ENCODE measurements at places on chromosomes 13 and 19.

DNA sequence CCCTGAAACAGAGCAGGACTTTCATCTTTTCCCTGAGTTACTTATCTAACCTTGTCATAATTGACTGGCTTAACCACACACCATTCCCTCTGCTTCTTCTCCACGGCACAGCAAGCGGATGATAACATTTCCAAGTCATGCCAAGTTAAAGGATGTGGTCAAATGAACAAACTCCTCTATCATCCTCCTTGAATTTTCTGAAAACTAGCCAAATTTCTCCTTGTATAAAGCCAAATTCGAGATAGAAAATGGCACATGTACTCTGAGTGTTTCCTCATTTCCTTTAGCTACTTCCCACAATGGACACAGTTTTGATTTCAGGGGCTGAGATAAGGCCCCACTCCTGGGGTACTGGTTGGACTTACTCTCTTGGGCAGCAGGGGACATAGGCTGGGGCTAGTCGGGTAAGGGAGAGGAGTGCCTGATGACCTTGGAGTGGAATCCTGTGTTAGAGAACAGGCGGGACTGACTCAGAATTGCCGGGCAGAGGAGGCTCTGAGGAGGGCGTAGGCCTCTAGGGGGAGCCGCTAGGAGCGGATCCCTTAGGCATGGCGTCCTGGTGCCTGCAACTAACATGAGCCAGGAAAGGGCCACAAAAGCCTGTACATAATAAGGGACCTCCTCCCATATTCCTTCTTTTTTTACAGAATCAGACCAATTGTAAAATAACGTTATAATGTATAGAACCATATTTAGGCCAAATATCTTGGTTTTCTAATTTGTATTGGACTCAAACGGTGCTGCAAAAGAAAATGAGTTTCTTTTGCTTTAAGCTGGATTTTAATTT, 20.3 kb upstream of the TMTC4 start:
- DNase-seq = peak; percentile 68

DNA sequence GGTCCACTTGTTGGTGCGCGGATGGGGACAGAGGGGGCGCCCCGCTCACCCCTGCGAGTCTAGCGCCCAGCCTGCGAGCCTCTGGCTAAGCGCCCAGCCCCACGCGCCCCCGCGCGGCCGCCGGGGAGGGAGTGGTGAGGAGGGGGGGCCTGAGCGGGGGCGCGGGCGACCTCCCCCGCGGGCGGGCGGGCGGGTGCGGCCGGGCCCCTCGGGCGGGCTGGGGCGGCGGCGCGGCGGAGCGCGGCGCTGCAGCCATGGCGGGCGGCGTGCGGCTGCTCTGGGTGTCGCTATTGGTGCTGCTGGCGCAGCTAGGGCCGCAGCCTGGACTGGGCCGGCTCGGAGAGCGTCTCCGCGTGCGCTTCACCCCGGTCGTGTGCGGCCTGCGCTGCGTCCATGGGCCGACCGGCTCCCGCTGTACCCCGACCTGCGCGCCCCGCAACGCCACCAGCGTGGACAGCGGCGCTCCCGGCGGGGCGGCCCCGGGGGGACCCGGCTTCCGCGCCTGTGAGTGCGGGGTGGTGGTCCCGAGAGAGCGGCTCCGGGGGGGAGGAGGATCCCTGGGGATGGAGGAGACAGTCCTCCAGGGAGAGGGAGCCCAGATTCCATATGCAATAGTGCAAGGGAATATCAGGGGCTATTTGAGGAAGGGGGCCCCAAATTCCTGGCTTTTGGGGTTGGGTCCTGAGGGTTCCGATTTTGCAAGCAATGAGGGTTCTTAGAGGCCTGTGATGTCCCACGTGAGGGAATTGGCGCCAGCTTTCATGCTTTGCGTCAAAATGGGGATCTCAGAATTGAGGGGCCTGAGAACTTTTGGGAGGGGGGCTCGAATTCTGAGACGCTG, at the start of gene LTBP4:
TSS of gene LTBP4 (plus strand) at position 236 of the 841 bp plus-strand sequence. CDS start at position 255, 19 bp downstream.
- no peak for DNase-seq

DNA sequence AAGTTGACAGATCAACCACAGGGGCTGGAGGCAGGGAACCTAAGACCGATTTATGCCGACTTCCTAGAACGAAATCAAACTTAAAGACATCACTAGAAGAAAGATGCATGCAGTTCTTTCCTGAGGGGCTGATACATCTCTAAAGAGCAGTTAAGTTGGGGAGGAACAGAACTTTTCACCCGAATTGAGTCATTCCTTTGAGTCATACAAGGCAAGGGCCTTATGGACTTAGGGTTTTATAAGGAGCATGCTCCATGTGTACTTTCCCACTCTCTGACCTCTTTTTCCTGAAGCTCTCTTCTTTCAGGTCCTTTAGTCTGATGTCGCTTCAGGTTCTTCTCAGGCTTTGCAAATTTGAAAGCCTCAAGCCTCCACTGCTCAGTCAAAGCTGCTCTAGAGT, 7.9 kb upstream of the FBXL3 start:
- no peak for DNase-seq

- DNase-seq = no peak
Observed at GRCh38 chr13:76886005-76886291, 257 bp downstream of the KCTD12 start.

DNA sequence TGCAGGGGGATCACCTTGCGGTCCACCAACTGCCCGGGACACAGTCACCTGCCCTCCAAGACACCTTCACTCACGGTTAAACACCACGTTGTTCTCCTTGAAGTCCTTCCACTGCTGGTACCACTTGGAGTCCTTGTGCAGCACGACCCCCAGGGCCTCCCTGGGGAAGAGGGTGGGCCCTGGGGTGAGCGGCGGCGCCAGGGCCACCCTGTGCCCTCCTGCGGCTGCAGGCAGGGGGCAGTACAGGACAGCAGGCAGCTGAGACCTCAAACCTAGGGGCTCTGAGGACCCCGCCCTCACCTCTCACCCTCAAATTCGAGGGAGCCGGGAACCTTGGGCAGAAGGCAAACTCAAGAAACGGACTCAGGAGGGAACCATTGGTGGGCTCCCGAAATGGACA, 7.5 kb upstream of the CTXN1 start:
- no peak for DNase-seq

DNA sequence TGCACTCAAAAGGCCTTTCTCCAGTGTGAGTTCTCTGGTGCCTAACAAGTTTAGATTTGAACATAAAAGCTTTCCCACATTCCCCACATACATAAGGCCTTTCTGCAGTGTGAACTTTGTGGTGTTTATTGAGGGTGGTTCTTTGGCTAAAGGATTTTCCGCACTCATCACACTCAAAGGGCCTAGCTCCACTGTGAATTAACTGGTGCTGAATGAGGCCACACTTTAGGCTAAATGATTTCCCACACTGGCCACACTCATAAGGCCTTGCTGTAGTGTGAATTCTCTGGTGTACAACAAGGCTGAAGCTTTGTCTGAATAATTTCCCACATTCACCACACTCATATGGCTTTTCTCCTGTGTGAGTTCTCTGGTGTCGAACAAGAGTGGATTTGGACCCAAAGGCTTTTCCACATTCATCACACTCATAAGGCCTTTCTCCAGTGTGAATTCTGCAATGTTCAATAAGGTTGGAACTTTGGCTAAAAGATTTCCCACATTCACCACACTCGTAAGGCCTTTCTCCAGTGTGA, 6.2 kb downstream of the ZNF416 start:
- no peak for DNase-seq

DNA sequence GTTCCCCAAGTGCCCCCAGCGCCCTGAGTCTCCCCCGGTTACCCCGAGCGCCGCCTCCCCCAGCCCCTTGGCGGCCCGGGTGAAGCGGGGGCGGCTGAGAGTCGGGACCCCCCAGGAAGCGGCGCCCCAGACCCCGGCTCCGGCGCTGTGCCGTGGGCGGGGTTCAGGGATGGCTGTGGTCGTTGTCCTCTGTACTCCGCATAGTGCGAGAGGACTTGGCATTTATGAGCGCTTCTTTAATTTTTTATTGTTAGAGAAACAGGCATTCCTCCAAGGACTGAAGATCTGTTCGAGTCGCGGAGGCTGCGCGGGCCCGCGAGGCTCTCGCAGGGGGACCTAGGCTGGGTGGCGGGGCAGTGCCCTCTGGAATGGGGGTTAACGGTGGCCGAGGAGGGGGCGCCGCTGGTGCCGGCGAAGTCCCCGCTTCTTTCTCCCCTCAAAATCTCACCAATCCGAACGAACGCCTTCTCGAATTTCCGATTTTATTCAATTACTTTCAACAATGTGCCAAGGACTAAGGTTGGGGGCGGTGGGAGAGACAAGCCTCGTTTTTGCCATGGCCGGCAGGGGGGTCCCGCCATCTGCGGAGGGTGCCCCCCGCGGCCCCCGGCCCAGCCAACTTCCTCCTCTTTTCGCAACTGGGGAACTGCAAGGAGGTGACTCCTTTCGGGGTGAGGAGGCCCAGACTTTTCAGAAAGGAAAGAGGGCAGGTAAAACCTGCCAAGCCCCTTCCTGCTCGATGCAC, 596 bp upstream of the GJB2 start:
- DNase-seq = no peak

GRCh38 chr19:18160971-18161635, 8.1 kb downstream of the PIK3R2 start:
- DNase-seq = no peak

- peak; percentile 76 for DNase-seq
Observed at GRCh38 chr19:34404109-34404909, at the start of gene PDCD2L. Gene PDCD2L, plus strand, starts transcription at chr19:34404399. Its CDS starts 32 bp downstream, at chr19:34404431.

GRCh38 chr13:30569901-30570576, 47.7 kb upstream of the USPL1 start:
- no peak for DNase-seq

GRCh38 chr13:20174656-20175405, 14.0 kb upstream of the GJA3 start:
- DNase-seq = peak; percentile 35

DNA sequence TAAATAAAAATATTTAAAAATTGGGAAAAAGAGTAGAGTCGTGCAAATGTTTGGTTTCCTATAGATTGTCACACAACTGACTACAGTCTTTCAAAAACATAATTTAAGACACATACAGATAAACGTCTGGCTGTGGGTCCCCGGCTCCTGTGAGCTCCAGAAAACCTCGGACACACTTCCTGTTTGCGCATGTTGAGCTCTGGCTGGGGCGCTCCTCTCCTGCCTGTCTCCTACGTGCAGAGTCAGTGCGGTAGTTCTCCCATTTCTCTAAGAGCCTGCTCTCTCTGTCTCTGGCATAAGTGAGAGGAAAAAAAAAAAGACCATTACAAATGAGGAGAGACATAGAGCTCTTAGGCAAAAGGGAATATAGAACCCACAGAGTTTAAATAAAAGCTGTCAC, 128.2 kb upstream of the OBI1 start:
- peak; percentile 34 for DNase-seq

- no peak for DNase-seq
Observed at GRCh38 chr13:39329182-39329639, 273.8 kb downstream of the LHFPL6 start.

DNA sequence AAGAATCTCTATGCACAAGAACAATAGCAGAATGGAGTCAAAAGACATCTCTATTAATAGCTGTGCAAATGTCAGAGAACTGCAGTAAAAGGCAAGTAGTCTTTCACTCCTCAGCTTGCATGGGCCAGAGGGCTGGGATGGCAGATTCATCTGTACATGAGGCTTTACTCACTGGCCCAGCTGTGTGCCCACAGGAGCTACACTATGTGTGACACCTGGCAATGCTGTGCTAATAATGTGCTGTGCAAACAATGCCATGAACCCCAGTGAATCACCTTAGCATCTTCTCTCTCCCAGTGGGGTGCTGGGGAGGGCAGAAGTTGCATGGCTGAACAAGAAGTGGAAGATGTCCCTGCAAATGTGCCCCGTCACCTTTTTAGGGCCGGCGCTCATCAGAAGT, 73.1 kb downstream of the KL start:
- no peak for DNase-seq

GRCh38 chr19:58003174-58003828, 681 bp upstream of the ZNF606 start:
- DNase-seq = no peak

DNA sequence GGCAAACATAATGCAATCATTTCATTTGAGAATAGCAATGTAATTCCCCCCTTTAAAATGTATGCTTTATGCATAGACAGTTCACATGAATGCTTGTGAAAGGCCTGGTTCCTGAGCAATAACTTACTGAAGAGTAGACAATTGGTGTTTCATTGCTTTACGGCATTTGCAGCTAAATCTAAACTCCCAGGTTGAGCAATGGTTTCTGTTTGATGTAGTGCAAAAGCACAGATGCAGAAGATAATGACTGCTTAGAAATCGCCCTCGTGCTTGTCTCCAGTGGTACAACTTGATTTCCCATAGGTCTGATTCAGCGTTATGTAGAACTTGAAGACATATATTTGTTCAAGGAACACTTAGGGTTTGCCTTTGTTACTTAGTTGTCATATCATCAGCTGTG, 1018.3 kb downstream of the DIAPH3 start:
- no peak for DNase-seq

DNA sequence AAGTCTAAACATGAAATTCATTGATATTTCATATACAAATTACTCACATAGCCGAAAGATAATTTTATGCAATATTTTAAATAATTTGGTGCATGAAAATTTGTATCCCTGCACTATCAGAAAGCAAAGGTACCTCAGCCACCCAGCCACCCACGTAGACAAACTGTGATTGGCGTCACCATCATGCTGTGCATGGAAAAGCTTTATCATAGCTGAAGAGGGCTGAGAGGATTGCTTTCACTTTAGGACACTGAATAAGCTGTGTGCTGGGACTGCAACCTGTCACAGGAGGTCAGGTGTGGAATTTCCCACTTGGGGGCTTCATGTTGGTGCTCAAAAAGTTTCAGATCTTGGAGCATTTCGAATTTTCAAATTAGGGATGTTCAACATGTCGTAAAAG, 96.3 kb downstream of the MYCBP2 start:
- DNase-seq = no peak

DNA sequence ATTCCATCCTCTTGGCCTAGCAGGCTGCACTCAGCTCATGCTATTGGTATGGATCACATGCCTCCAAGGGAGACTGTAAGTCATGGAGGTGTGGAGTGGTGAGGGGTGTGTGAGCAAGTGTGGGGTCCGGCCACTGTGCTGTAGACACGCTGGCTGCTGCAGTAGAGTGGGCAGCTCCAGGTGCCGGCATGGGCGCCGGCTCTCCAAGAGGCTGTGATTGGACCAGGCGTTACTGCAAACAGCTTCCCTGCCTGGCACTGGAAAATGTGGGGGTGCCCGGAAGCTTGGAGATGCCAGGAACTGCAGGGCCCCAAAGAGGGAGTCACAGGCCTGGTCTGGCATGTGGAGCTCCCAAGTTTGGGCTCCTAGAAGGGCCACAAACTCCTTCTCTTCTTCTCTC, 245.7 kb downstream of the GPC6 start:
- no peak for DNase-seq

All from SHP77 treated with DMSO at 0.1 percent for 48 hours (cell line).